ENCODE measurements at places on chromosomes 1 and 21.

DNA sequence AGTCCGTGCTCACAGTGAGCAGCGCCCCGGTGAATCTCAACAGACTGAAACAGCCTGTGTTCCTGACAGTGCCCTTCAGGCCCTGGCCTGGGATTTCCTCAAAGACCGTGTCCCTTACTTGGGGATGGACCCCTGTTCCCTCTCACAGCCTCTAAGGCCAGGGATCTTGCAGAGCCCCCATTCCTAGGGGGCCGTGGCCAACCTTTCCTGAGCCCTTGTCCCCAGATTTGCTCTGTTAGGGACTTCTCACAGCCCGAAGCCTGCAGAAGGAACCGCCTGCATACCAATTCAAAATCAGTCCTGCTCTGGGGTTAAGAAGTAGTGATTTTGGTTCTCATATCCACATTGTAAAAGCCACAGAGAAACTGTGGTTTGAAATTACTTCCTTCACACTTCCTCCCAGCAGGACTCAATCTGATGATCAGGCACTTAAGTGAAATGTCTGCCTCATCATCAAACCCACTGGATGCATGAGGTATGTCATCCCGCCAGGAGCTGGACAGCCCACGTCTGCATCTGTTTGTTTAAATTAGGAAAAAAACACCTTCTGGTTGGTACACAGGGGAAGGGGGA is 14.9 kb downstream of the ABCA4 start:
- DNase-seq: no peak

DNA sequence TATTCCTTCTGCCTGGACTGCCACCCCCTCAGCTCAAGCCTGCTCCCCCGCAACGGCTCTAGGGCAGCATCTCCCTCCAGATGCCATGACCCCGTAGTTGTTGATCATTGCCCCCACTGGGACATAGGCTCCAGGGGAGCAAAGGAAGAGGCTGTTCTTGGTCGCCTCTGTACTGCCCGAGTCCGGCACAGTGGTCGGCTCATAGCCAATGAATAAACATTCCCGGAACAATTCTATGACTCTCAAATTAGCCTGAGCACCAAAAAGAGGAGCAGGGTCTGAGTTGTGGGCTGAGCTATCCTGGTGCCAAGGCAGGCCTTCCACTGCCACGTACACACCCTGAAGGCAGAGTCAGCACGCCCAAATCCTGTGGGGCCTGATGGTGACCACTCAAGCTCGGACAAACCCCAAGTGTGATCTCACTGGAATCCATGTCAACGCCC is 33.1 kb downstream of the CAPZB start:
- DNase-seq: no peak

DNA sequence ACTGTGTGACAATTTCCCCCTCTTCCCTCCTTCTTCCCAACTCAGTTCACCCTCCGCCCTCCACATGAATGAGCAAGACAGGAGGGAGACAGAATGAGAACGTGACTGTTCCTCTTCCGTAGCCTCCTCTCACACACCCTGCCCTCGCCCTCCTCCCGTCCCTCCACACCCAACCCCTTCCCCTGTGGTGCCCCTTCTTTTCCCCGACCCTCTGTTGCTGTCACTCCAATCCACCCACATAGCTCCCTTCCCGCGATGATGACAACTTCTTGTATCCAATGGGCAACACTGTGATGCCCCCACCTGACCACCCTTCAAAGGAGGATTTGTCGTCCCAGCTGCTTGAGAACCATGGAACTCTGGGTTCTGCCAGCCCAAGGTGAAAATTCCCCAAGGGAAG is 41.4 kb upstream of the COX20 start:
- DNase-seq: no peak

DNA sequence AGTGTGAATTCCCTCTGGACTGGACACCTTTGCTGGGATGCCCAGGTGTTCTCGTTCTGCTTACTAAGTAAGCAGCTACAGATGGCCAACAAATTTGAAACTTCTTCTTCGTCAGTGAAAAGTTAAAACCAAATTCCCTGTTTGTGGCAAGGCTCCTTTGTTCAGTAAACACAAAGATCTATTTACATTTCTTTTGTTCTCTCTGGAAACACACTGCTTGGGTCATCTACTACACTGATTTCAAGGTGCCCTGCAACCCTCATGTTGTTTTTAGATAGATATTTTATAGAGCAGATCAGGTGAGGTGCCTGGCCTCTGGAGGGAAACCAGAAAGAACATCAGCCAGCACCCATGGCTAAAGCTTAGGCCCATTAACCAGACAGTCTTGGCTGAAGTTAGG is 157.2 kb upstream of the UBE2U start:
- DNase-seq: no peak

DNA sequence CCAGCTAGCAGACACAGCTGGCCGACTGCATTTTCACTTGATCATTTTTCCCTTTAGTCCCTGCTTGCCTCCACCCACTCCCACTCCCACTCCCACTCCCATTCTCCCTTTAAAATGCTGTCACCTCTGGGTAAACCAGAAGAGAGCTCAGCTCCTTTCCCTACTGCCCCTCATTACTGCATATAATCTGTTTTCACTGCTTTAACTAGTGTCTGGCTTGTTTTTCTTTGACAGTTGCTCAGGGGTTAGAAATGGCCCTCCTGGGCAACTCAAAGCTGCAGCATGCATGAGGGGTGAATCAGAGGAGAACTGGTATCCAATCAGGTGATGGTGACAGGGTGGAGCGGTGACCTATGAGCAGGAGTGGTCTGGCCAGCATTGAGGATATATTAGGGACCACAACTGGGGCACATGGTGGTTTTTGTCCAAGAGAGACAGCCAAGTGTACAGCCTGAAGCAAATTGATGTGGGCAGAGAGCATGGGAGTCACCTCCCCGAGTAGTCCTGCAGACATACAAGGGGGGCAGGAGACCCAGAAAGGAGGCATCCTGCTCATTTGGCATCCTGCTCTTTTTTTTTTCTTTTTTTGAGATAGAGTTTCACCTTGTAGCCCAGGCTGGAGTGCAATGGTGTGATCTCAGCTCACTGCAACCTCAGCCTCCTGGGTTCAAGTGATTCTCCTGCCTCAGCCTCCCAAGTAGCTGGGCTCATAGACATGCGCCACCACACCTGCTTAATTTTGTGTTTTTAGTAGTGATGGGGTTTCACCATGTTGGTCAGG is 42.6 kb upstream of the SRSF10 start:
- DNase-seq: no peak

DNA sequence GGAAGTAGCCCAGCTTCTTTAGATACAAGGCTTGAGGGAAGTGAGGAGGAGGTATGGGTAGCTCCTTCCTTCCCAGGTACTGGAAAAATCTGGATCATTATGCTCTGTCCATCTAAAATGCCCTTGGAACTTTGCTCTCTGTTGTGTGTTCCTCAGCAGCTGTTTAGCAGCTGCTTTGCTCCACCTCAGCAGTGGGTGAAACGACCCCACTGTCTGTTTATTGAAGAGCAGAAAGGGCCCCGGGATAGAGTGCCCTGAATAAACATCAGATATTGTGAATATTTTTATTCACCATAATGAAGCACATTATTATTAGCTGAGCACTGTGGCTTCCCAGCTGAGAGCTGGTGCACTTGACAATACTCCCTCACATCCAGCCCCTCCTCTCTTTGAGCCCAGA is 237.9 kb downstream of the PBX1 start:
- DNase-seq: no peak

- DNase-seq: no peak
These were observed 5.4 kb downstream of the SOAT1 start for GRCh38 chr1:179298952-179299351.

- DNase-seq: no peak
These were observed 23.2 kb upstream of the SPATA6 start for GRCh38 chr1:48495166-48495565.

DNA sequence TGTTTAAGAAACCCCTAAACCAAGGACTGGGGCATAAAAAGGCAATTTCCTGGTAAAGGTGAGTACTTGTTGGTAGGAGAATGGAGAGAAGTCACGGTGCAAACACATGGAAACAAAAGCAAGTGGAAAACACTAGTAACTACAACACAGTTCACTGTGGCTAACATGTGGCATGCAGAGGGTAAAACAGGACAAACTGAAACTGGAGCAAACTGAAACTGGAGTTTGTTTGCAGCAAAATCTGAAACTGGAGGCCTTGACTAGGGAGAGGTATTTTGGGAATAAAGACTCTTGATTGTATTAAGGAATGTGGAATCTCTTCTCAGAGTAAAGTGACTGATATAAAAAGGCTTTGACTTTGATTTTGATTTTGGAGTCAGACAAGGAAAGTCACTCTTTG is 376.3 kb upstream of the PRMT6 start:
- no peak for DNase-seq

DNA sequence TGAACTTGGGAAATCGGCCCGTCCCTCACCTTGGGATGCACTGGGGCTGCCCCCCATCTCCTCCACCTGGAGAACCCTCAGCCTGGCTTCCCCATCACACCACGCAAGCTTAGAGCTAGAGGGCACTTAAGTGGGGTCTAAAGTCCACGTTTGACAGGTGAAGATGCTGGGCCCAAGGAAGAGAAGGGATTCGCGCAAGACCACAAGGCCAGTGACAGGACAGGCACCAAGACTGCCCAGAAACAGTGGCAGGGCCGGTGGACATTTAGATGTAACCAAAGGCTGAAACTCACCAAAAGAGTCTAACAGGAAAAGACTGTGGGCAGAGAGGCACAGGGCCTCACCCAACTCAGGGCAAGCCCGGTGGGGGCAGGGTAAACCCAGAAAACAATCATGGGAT is 130.8 kb upstream of the EDN2 start:
- no peak for DNase-seq

DNA sequence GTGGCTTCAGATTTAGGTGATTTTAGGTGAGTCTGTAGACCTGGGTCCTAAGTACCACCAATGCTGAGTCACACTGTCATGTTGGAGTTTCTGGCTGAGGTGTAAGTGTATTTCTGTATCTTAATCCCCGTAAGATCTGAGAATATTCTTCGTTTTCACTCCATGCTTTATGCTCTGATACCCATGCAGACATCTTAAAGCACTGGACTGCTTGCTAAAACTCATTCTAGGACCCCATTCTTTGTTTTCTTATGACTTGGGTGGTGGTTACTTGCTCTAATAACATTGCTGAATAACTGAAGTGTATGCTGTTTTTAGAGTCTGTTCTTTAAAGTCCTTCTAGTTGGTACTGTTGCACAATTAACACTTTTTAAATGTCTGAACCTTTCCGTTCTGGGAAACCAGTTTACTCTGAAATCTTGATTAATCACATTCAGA is 36.6 kb downstream of the CDC42 start:
- DNase-seq: no peak
